ENCODE measurements at places on chromosomes 7 and 10.

- H3K27me3 ChIP-seq = peaks cover 22% of the 10 kb centered on the region
- DNase-seq = no peak
- no peak overlapping the region for H3K4me3 ChIP-seq
- peaks cover 37% of the 10 kb centered on the region for H3K4me1 ChIP-seq
Observed at GRCh38 chr10:75403144-75403938, 1.8 kb upstream of the ZNF503 start.

GRCh38 chr10:35668865-35669650, 27.0 kb upstream of the FZD8 start:
- no peak overlapping the region for H3K4me3 ChIP-seq
- no peaks in the 10 kb centered on the region for H3K27me3 ChIP-seq
- no peak overlapping the region for H3K27ac ChIP-seq
- H3K36me3 ChIP-seq = no peaks in the 10 kb centered on the region
- no peak for DNase-seq

DNA sequence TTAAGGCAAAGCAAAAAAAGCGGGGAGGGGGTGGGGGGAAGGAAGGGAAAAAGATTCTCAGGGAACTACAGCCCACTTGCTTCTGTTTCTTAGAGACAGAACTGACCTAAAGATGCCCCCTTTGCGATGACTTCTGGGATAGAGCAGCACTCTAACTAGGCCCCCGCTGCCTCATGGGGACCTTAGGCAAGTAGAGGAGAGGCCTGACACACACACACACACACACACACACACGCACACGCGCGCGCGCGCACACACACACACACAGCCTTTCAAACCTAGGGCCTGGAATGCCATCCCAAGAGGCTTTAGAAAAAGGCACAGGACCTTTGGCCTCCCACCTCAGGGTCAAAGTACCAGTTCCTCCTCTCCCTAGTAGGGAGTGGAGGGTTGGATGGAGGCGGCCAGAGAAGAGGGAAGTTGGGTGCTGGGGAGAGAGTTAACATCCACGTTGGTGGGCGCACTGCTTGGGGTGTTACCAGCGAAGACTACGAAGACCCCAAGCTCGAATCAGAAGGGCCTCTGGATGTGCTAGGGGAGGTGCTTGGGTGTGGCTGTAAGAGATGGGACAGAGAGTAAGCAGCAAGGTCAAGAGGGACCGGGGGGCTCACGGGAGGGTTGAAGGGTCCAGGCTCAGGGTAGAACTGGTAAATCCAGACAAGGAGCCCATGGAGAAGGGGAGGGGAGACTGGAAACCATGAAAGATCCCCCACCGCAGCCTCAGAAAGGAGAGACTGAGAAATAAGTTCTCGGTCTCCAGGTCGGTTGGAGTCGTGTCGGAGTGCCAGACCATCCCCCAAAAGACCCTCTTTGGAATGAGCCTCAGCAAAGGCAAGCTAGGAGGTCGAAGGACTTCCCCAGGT, 1.2 kb upstream of the COL1A2 start:
- H3K27me3 ChIP-seq = peaks cover 3% of the 10 kb centered on the region
- no peak for DNase-seq

DNA sequence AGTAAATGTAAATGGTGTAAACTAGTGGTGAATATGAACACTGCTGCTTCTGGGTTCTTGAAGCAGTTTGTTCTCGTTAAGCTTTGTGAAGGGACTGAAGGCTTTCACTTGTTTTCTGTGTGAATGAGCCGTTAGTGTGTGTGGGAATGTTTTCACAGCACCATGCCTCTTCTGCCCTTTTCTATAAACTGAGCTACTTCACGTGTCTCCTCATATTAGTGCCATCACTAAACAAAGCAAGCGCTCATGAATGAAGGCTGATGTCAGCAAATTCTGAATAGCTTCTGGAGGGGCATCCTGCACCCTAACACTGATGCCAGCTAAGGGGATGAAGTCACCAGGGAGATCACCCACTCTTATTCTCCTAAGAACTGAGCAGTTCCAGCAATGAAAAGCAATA, 205.6 kb upstream of the ETV1 start:
- no peak overlapping the region for H3K27ac ChIP-seq
- H3K4me1 ChIP-seq = no peaks in the 10 kb centered on the region
- no peak overlapping the region for H3K4me3 ChIP-seq
- no peak for DNase-seq
- H3K27me3 ChIP-seq = no peaks in the 10 kb centered on the region
- H3K36me3 ChIP-seq = no peaks in the 10 kb centered on the region

DNA sequence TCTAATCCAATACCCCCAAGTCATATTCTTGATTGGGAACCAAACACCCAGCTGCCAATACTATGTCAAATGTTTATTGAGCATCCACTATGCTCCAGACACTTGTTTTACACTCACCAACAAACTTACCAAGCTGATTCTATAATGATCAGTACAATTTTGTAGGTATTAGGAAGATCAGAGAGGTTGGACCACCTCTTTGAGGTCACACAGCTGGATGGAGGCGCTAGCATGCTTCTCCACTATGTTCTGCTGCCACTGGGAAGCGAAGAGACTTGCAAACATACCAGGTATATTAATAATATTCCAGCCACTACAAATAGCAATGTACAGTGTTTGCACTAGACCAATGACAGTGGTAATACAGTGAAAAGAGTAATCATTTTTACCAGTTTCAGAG, 25.6 kb upstream of the SEPHS1 start:
- H3K4me1 ChIP-seq = no peaks in the 10 kb centered on the region
- no peaks in the 10 kb centered on the region for H3K27me3 ChIP-seq
- no peak overlapping the region for H3K4me3 ChIP-seq
- no peak overlapping the region for H3K27ac ChIP-seq

DNA sequence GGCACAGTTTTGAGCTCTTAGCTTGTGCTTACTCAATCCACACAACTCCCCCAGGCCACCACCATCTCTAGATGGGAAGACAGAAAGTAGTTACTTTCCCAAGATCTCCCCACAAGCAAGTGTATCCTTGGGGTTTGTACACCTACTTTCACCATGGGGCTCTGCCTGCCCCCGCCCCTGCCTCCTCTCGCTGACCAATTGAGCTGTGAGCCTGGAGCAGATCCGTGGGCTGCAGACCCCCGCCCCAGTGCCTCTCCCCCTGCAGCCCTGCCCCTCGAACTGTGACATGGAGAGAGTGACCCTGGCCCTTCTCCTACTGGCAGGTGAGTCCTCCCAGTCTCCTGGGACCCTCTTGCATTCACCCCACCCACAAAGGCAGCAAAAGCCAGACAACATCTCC, 2.0 kb downstream of the FXYD4 start:
- no peak for DNase-seq
- H3K4me1 ChIP-seq = no peaks in the 10 kb centered on the region
- H3K4me3 ChIP-seq = no peak overlapping the region
- H3K27ac ChIP-seq = no peak overlapping the region
- H3K36me3 ChIP-seq = no peaks in the 10 kb centered on the region

GRCh38 chr10:121092720-121093095, 241.5 kb downstream of the WDR11 start:
- H3K27me3 ChIP-seq = no peaks in the 10 kb centered on the region
- no peak overlapping the region for H3K27ac ChIP-seq
- H3K4me3 ChIP-seq = no peak overlapping the region
- H3K36me3 ChIP-seq = no peaks in the 10 kb centered on the region
- DNase-seq = no peak
- H3K4me1 ChIP-seq = no peaks in the 10 kb centered on the region
